ENCODE measurements at places on chromosomes 4 and X.

GRCh38 chr4:175946472-175947116 lies 119.0 kb upstream of the WDR17 start:
- no peak for DNase-seq

DNA sequence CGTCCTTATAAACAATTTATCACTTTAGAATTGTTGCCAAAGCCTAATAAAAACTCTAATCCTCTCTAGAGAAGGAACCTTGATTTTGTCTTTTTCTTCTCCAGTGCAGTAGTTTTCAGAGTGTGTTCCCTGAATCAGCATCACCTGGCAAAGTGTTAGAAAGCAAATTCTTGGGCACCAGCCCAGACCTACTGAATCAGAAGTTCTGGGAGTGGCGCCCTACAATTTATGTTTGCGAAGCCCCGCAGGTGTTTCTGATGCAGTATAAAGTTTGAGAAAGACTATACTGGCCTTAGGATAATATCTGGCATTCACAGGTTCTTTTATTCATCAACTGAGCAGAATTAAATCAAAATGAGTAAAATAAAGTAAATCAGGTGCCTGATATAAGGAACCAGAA lies 645.8 kb upstream of the ATOH1 start:
- DNase-seq: no peak

DNA sequence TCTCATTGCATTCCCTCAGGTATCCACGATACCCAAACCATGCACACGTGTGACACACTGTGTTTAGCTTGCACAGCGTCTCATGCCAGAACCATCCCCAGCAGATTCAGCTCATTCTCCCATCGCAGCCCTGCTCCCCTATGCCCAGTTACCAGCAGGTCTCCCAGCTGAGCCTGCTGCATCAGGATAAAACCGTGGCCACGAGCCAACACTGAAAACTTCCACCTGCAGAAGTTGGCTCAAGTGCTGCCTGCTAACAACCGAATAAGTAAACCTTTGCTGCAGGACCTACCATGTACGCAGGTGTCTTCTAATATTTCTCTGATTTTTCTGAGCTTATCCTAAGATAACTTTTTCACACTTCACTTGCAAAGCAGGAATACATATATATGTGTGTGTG lies 120.4 kb upstream of the STS start:
- no peak for DNase-seq

GRCh38 chrX:9681422-9681821 lies 84.2 kb downstream of the GPR143 start:
- DNase-seq: no peak

GRCh38 chr4:108831886-108832285 lies 69.0 kb upstream of the ETNPPL start:
- DNase-seq: no peak

- no peak for DNase-seq
Observed at GRCh38 chr4:176660561-176660960, 132.2 kb downstream of the VEGFC start.

DNA sequence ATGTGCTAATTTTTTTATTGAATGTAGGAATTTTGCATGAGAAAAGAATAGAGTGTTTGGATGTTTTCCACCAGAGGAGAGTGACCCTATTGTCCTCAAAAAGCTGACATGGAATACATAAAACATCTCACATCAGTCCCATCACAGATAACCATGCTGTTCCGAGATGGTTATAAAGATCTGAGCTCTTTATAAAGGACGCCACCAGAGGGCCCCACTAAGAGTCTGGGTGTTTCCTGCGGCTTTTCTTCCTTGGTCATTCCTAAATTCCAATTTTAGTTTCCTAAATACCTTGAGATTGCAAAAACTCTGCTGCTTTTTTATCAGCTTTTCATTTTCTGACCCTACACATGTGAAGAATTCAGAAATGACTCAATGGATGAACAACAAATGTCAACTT lies 504.5 kb upstream of the FRG1 start:
- no peak for DNase-seq

- DNase-seq: no peak
Observed at GRCh38 chrX:119942831-119943184, 743 bp downstream of the NKAP start.

GRCh38 chrX:101229170-101229569 lies 9.6 kb downstream of the DRP2 start:
- DNase-seq: no peak

GRCh38 chrX:119880552-119881437 lies 9.2 kb downstream of the NDUFA1 start:
- DNase-seq: no peak

GRCh38 chrX:108699368-108699767 lies 37.0 kb downstream of the IRS4 start:
- no peak for DNase-seq

GRCh38 chrX:119692191-119693039 lies 553 bp downstream of the SEPTIN6 start:
- DNase-seq: no peak

DNA sequence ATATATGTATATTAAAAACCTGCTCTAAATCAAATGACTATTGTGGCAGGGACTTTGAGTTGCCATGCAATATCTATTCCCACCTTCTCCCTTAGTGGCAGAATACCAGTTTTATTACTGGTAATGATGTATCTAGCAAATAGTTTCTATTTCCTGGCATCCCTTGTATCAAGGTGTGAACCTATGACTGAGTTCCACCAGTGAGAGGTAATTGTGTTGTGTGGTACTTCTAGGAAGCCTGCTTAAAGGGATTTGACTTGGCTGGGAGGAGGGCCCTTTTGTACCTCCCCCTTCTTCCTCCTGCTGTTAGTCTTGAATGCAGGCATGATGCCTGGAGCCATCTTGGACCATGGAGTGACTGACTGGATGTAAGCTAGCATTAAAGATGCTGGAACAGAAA lies 65.4 kb upstream of the DYNLT3 start:
- DNase-seq: no peak

DNA sequence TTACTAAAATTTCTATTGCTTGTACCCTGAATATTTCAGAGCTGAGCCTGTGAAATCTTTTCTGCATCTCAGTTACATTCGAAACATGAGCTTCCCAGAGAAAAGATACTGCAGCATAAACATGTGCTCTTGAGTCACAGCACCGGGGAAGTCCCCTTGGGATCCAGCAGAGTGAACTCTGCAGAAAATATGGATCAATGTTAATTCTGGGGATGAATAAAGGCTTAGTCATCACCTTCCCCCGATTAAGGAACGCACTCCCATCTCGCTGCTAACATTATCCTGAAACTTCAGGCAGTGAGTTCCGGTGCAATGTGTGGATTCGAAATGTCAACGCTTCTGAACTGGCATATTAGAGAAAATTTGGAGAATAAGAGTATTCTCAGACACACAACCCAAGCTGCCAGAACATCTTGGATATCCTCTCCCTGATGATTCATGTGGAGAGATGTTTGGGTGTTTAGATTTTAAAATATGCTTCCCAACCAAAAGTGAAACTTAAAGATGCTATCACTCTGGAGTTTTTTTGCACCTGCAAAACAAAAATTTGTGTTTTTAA lies 90.8 kb downstream of the IRF2 start:
- no peak for DNase-seq

- no peak for DNase-seq
Observed at GRCh38 chr4:170229006-170229405, 139.2 kb upstream of the AADAT start.

GRCh38 chr4:40301603-40302002 lies 33.5 kb upstream of the CHRNA9 start:
- DNase-seq: no peak

GRCh38 chr4:19399001-19399400 lies 852.7 kb upstream of the SLIT2 start:
- no peak for DNase-seq

- DNase-seq: no peak
Observed at GRCh38 chr4:179163147-179163546, 1720.9 kb upstream of the AGA start.

GRCh38 chrX:143017272-143017671 lies 8.5 kb upstream of the SPANXN4 start:
- DNase-seq: no peak

DNA sequence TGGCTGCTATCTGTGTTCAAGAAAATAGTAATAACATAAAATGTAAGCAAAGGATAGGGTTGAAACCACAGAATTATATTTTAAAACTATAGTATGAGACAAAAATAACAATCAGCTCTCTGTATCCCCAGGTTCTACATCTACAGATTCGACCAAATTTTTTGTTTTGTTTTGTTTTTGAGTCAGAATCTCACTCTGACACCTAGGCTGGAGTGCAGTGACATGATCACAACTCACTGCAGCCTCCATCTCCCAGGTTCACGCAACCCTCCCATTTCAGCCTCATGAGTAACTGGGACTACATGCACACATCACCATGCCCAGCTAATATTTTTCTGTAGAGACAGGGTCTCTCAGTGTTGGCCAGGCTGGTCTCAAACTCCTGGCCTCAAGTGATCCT lies 113.2 kb downstream of the MAB21L2 start:
- DNase-seq: no peak

- no peak for DNase-seq
Observed at GRCh38 chr4:105154576-105154975, 7.9 kb downstream of the TET2 start.

GRCh38 chrX:105241056-105241455 lies 20.6 kb upstream of the TEX13A start:
- DNase-seq: no peak

- no peak for DNase-seq
Observed at GRCh38 chr4:137206781-137207180, 325.5 kb downstream of the PCDH18 start.

DNA sequence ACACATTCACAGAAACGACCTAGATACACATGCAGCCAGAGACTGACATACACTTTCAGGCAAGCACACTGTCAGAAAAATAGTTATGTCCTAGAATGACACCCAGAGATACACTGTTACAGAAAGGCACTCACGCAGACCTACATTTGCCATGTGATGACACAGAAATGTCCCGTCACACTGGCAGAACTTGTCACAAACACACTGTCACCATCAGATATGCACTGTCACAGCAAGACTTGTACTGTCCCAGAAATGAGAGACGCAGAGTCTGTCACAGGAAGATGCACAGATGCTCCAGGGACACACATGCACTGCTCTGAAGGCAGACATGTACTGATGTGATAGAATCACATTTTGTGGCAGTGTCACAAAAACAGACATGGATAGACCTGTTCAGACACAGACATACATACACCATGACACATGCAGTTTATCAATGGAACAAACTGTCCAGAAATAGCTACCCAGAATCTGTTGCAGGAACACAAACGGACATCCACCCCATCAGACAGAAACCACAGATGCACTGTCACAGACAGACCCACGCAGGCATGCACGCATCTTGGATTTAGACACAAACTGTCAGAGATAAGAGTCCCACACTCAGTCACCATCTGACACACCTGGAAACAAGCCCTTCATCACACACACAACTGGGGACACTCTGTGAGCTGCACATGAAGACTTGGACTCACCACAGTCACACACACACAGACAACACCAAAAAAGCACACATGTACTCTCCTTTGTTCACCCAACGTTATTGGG lies 1.3 kb upstream of the PIM2 start:
- no peak for DNase-seq

- DNase-seq: no peak
Observed at GRCh38 chr4:153634738-153635353, 49.2 kb upstream of the TLR2 start.

DNA sequence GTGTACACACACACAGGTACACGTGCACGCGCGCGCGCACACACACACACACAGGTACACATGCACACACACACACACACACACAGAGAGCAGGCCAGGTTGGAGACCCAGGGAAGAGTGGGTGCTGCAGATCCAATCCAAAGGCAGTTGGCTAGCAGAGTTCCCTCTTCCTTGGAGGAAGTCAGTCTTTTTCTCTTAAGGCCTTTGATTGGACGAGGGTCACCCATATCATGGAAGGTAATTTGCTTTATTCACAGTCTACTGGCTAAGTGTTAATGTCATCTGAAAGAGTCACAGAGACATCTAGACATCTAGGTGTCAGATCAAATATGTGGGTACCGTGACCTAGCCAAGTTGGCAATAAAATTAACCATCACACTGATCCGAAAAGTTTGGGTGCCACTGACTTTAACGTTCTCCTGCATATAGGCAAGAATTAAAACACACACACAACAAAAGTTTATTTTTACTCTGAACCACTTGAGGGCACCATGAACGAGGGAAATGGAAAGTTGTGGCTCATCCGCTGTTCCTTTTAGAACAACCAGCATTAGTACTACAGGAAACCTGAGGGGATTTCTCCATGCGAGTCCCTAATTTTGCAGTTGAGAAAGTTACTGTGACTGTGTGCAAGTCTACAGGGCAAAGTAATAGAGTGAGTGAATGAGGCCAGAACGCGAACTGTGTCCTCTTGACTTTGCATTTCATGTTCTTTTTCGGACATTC lies 66.0 kb upstream of the STOX2 start:
- no peak for DNase-seq

DNA sequence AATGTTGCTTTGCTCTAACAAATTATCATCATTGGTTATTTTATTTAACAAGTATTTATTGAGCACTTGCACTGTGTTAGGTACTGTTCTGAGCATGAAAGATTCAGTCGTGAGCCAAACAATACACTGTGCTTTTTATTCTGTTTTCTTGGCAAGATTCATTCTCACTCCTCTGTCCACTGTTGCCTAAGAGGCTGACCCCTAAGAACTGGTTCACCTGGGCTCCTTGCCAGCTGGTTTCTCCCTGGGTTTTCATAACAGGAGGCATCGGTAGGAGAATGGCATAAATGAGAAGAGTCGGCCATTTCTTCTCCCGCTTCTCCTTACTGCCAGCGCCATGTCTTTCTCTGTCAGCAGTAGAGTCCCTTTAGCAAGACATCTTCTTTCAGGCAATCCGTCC lies 243.7 kb upstream of the DIAPH2 start:
- DNase-seq: no peak

- no peak for DNase-seq
Observed at GRCh38 chr4:54402880-54403480, 173.9 kb downstream of the PDGFRA start.

- no peak for DNase-seq
Observed at GRCh38 chr4:170990989-170991589, 822.1 kb upstream of the GALNTL6 start.

DNA sequence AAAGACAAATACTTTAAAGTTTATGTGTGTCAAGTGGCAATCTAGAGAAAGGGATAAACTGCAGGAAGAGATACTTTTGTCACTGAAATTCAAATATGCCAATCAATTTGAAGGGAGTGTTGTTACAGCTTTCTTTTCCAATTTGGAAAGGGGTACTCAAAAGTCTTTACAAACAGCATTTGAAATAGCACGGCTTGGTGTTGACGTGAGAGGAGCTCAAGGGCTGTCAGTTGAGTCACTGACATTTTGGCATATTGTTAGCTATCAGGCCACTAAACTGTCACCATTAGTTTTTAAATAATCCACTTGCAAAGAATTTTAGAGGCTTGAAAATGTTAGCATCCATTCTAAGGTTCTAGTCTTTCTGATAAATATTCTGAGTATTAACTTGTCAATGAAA lies 698.4 kb downstream of the IL1RAPL1 start:
- DNase-seq: no peak

Measured in stimulated activated CD8-positive, alpha-beta memory T cell treated with anti-CD3 and anti-CD28 coated beads, Interleukin-7, amount 100 ng/mL, for 24 hours (primary cell).